Omental fat pad (tissue), 4 donors: ENCODE measurements at places on chromosomes 12 and 14. TPM values are rescaled to one million over a fixed set of nuclear protein-coding genes. Genes with fewer than 3 reads are reported as not detected.

The GZMH gene
- 2.0 TPM for total RNA-seq

The LBHD2 gene
- total RNA-seq = not detected

The COQ6 gene
- total RNA-seq = 32.2 TPM

GRCh38 chr14:68362846-68363245 lies 430.0 kb downstream of the ZFP36L1 start:
- no peak for DNase-seq

- DNase-seq = no peak
These were observed 206.5 kb downstream of the STXBP6 start for GRCh38 chr14:24843494-24843893.

GRCh38 chr14:35333797-35334743 lies 41.9 kb downstream of the PSMA6 start:
- no peak for DNase-seq

DNA sequence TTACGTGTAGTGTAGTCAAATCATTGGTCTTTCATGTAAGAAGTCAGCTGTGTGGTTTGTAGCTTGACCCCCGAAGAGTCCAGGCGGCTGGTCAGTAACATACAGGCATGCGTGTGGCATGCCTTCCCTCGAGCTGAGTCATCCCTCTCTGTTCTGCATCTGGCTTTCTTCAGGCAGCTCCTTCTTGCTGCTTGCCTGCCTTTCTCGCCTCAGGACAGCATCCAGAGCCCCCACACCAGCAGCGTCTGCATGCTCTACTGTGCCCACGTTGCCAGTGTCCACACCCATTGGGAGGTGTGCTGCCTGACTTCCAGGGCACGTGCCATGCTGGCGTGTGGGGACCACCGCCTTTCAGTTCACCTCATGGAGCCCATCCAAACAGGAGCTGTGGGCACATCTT lies 96.8 kb downstream of the EP400 start:
- no peak for DNase-seq

DNA sequence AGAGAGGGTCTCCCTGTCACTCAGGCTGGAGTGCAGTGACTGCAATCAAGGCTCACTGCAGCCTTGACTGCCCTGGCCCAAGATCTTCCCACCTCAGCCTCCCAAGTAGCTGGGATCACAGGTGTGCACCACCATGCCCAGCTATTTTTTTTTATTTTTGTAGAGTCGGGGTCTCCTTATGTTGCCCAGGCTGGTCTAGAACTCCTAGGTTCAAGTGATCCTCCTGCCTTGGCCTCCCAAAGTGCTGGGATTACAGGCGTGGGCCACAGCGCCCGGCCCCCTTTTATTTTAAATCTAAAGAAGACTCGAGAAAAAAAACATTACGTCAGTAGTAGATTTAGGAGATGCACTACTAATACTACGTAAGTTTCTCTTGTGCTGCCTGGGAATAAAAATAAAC lies 14.3 kb downstream of the FOS start:
- no peak for DNase-seq
